Mucosa of gallbladder (tissue), 1 donor: ENCODE measurements at places on chromosomes 3 and 15. TPM values are rescaled to one million over a fixed set of nuclear protein-coding genes. Genes with fewer than 3 reads are reported as not detected.

DNA sequence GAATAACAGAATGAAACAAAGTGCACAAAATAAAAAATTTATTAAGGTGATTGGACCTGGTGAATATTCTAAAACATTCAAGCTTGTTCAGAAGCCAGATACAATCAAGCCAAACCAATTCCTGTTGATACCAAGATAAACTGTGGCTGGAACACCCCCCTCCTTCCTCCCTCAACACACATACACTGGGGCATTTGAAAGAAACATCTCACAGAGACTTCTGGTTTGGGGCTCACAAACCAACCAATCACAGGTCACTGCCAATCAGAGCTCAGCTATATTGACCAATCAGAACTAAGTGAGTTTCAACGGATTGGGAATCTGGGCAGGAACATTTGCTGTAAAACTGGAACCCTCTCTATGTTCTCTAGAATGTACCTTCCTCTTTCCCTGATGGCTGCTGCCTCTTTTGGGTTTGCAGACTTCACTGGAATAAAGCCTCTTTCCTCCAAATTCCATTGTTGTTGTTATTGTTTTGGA is 340.6 kb upstream of the GOLIM4 start:
- no peak for DNase-seq

DNA sequence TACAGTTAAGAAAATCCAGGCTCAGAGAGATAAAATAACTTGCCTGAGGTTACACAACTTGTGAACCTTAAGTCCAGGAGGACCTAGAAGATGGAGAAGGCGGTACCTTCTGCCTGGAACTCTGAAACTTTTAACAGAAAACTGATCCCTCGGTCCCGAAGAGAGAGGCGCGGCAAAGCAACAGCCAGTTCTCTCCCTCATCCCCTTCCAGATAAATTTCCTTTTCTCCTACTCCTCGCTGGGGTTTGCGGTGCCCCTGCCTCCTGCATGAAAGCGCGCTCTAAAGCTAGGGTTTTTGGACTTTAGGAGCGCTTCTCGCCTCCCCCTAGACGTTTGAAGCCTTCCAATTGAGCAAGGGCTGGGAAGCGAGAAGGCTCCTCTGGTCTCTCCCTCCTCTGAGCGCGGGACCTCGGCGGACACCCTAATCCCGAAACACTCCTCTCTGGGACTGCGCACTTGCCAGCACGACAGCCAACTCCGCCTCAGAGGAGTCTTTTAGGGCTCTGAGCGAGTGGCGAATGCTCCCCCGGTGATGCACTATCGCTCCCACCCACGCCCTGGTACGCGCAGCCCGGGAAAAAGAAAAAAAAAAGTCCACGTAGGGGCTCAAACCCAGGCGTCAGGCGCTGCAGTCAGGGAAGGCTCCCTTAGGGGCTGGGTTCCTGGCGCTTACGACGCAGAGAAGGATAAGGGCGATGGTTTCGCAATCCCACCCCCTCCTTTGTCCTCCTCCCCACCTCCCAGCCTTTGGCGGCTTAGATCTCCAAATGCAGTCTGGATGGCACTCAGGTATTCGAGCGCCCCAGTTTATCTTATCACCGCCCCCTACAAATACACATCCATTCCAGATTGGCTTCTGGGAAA is 7.9 kb upstream of the EOMES start:
- no peak for DNase-seq

DNA sequence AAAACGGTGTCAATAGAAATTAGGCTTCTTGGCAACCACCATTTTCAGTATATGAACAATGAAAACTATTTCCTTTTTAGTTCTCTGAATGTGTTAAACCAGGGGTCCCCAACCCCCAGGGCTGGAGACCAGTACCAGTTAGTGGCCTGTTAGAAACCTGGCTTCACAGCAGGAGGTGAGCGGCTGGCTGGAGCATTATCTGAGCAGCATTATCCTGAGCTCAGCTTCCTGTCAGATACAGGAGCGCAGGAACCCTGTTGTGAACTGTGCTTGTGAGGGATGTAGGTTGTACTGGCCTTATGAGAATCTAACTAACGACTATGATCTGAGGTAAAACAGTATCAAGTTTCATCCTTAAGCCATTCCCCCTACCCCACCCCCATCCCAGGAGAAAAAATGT is 328.7 kb downstream of the ZBBX start:
- no peak for DNase-seq

GRCh38 chr3:140695361-140696061 is 17.6 kb downstream of the TRIM42 start:
- DNase-seq, result no peak

DNA sequence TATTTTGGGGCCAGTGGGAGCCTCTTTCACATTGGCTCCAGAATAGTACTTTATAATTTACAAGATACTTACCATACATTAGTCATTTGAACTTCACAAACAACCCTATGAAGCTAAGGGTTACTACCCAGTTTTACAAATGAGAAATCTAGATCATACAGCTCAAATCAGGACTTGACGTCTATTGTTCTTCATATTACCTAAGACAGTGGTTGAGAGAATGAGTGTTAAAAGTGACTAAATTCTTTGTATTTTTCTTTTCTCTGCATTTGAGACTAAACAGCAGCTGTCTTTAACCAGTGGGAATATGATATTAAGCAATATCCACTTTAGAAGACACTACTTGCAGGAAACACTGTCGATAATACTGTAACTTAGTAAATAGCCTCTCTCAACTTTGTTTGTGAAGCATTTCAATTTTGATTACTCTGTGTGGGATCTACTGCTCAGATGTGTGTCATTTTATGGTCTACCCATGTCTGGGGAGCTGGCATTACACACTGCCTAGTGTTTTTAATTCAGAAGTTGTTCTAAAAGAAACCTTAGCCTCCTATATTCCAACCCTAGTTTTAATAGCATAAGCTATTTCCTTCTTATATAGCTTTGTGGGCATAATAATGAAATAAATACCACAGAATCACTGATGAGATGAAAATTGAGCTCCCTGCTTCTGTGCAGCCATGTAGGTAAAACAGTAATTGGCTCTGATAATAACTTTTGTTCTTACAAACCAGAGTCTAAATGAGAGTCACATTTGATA is 45.9 kb downstream of the IQCH start:
- no peak for DNase-seq

- DNase-seq, result no peak
Measured at GRCh38 chr15:72932472-72932871, 119.8 kb upstream of the NEO1 start.

DNA sequence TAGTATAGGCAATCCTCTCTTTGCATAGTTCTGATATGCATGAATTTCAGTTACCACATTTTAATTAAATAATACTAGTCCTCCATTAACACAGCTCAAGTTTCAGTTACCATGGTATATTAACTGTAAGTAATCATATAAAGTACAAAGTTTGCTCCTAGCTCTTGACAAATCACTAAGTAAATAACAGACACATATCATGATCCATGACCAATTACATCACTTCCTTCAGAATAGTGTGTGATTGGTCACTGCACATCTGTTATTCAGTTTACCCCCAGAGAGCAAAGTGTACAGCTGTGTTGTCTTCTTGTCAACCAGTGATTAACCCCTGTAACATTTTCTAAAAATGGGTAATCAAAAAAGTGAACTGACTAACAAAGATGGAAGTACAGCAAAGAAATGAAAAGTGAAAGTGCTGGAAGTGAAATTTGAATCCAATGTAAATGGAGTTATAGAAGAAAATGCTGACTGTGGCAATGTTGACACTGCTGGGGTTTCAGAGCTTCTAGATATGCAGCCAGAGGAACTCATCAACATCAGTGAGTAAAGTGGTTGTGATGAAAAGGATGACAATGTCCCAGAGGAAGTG is 30.2 kb upstream of the LEKR1 start:
- DNase-seq, result no peak

DNA sequence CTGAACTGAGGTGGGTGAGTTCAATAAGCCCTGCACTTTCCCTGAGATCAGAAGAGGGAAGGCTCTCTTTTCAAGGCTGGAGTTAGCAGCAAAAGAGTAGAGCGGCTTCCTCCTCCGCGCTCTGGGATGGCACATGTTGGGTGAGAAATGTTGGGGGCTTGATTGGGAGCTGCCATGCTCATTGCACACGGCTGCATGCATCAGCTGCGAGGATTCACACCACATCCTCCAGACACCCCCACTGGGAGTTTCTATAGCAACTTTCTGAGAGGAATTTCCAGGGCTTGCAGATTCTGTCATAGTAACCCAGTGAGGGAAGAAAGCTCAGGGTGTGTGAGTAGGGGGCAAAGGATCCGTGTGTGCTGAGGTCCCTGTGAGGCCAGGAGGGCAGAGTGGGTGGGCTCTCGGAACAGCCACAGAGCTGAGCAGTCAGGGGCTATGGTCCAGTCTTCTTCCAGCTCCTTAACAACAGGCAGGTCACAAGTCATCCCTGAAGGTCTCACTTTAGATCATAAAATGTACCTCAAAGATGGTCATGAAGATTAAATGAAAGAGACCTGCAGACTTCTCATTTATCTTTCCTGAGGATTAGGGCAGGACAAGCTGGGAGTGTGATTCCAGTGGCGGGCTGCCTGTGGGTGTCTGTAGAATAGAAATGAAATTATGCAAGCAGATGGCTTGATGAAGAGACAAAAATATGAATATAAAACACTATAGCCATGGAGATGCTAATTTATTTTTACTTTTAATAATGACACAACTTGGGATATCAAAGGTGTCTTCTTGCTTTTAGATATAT is 75.7 kb upstream of the CHRNA7 start:
- no peak for DNase-seq

- no peak for DNase-seq
Measured at GRCh38 chr3:178140531-178141304, 395.5 kb upstream of the KCNMB2 start.

DNA sequence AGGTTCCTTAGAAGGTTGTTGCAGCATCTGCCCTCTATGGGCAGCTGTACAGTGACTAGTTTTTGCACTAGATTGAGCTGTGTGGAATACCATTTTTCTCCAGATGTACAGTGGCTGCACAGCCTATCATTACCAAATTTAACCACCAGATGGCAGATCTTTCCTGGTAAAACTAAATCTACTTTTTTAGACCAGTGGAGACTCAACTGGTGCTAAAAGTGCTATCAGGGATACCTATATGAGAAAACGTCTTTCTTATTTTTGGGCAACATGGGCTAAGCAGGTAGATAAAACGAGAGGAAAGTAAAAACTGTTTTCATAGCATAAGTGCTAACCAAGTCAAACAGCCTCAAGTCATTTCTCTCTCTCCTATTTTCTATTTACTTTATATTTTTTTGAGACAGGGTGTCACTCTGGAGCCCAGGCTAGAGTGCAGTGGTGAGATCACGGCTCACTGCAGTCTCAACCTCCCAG is 21.2 kb downstream of the IGSF10 start:
- DNase-seq, result peak; percentile 50

DNA sequence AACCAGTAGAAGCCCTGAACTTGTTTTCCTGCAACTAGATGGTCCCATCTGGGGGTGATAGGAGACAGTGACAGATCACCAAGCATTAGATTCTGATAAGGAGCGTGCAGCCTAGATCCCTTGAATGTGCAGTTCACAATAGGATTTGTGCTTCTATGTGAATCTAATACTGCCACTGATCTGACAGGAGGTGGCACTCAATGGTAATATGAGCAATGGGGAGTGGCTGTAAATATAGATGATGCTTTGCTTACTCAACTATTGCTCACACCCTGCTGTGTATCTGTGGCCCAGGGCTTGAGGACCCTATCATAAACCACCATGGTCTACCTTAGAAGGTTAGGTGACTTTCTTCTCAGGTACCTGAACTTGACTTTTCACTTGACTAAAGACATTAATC is 417.1 kb upstream of the ARHGEF26 start:
- no peak for DNase-seq

GRCh38 chr3:171711461-171712170 is 98.7 kb downstream of the PLD1 start:
- no peak for DNase-seq

GRCh38 chr3:133490468-133491351 is 82.8 kb upstream of the CDV3 start:
- no peak for DNase-seq

- DNase-seq, result no peak
Measured at GRCh38 chr3:23800731-23801130, 5.0 kb upstream of the UBE2E1 start.

DNA sequence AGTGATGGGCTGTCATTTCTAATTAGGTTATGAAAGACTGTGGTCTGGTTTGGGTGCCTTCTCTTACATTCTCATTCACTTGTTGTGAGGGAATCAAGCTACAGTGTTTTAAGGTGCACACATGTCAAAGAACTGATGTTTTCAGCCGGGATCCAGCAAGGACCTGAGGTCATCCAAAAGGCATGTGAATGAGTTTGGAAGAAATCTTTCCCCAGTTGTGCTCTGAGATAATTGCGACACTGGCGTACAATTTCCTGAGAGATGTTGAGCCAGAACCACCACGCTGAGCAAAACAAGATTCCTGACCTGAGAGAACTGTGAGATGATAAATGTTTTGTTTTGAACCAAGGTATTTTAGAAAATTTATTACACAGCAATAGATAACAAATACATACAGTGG is 295.3 kb upstream of the SLITRK3 start:
- DNase-seq, result no peak

- DNase-seq, result no peak
Measured at GRCh38 chr3:12957339-12957738, 115.9 kb downstream of the IQSEC1 start.

- no peak for DNase-seq
Measured at GRCh38 chr3:42122261-42123011, 31.3 kb downstream of the TRAK1 start.

GRCh38 chr3:134373271-134374104 is 759 bp downstream of the AMOTL2 start:
- peak; percentile 91 for DNase-seq

DNA sequence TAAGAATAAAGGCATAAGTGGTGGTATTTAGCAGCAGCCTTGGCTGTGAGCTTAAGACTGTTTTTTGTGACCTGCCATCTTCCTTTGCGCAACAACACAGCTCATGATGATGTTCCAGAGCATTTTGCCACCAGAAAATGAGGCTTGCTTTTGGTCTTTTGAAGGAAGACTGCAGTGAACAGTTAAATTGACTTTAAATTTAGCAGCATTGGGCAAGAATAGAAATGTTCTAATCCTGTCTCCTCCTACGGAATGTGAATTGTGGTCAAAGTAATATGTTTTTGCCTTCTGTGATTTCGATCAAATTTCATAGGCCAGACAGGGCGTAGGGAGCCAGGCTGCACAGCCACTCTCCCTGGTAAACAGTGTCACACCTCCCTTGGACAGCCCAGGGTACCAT is 460.7 kb upstream of the RASGRP1 start:
- DNase-seq, result no peak

The KY gene
- total RNA-seq, result 1.6 TPM

The BLM gene
- total RNA-seq, result 1.2 TPM

The CCNB2 gene
- 2.2 TPM for total RNA-seq

The PLOD2 gene
- 72.8 TPM for total RNA-seq

The IL5RA gene
- total RNA-seq, result 0.60 TPM

The SEMA4B gene
- 79.7 TPM for total RNA-seq

The RETNLB gene
- not detected for total RNA-seq

The SNTN gene
- not detected for total RNA-seq

The HDC gene
- total RNA-seq, result 11.7 TPM

The GALNT15 gene
- 3.9 TPM for total RNA-seq

The AGTR1 gene
- 1.9 TPM for total RNA-seq

The DPPA4 gene
- 0.86 TPM for total RNA-seq

The STARD5 gene
- 6.7 TPM for total RNA-seq

The PLAAT1 gene
- total RNA-seq, result 0.58 TPM
